Astrocyte (in vitro differentiated cells and primary cell): ENCODE measurements at places on chromosomes 2 and 18. TPM values are rescaled to one million over a fixed set of nuclear protein-coding genes. Genes with fewer than 3 reads are reported as not detected.

DNA sequence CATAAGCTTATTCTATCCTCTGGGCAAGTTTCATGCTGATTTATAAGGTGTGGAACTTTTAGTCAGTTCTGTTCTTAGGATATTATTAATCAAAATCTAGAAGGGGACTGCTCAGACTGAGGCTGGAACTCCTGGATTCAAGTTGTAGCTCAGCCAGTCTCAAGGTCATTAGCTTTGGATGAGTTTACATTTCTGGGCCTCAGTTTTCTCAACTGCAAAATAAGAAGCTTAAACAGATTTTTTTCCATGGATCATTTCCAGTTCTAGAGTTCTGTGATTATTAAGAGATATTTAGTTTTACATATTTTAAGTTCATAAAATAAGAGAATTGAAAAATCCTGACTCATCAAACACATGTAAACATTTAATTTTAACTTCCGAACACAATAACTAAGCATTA is 442.5 kb upstream of the PKDCC start:
- H3K4me1 ChIP-seq = no peaks in the 10 kb centered on the region
- H3K36me3 ChIP-seq = no peaks in the 10 kb centered on the region
- no peak for DNase-seq
- no peak overlapping the region for H3K27ac ChIP-seq
- H3K4me3 ChIP-seq = no peak overlapping the region

Gene FBXO48
- total RNA-seq = 0.54 and 0.55 TPM in 2 replicates

- H3K27ac ChIP-seq = no peak overlapping the region
- no peaks in the 10 kb centered on the region for H3K36me3 ChIP-seq
- no peaks in the 10 kb centered on the region for H3K4me1 ChIP-seq
- H3K27me3 ChIP-seq = no peaks in the 10 kb centered on the region
Observed at GRCh38 chr2:59930430-59930829, 623.0 kb downstream of the BCL11A start.

Gene SLC35F6
- total RNA-seq = 41.9 and 42.5 TPM in 2 replicates

GRCh38 chr2:202627042-202627441 is 7.7 kb upstream of the FAM117B start:
- no peak overlapping the region for H3K27ac ChIP-seq
- no peak overlapping the region for H3K4me3 ChIP-seq
- H3K36me3 ChIP-seq = no peaks in the 10 kb centered on the region
- DNase-seq = no peak
- H3K4me1 ChIP-seq = no peaks in the 10 kb centered on the region

Gene ANO7
- 5.8 and 7.1 TPM in 2 replicates for total RNA-seq

DNA sequence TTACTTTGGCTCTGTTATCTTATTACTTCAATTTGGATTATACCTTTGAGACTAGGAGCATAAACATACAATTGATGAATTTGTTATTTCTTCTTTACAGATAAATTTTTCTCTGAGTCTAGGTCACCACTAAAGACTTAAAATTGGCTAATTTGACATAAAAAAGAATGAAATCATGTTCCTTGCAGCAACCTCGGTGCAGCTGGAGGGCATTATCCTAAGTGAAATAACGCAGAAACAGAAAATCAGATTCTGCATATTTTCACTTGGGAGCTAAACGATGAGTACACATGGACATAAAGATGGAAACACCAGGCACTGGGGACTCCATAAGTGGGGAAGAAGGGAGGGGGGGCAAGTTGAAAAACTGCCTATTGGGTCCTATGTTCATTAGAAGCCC is 172.8 kb upstream of the SESTD1 start:
- H3K4me1 ChIP-seq = no peaks in the 10 kb centered on the region
- H3K27me3 ChIP-seq = no peaks in the 10 kb centered on the region
- DNase-seq = no peak
- no peak overlapping the region for H3K27ac ChIP-seq

Gene COL6A3
- total RNA-seq = 200 and 560 TPM in 2 replicates

Gene AMER3
- 0.07 TPM in 1 of 2 replicates, not detected in the other for total RNA-seq

- H3K4me3 ChIP-seq = no peak overlapping the region
- H3K4me1 ChIP-seq = no peaks in the 10 kb centered on the region
- H3K36me3 ChIP-seq = no peaks in the 10 kb centered on the region
- H3K27me3 ChIP-seq = no peaks in the 10 kb centered on the region
Observed at GRCh38 chr2:197239434-197239833, 71.1 kb downstream of the ANKRD44 start.

DNA sequence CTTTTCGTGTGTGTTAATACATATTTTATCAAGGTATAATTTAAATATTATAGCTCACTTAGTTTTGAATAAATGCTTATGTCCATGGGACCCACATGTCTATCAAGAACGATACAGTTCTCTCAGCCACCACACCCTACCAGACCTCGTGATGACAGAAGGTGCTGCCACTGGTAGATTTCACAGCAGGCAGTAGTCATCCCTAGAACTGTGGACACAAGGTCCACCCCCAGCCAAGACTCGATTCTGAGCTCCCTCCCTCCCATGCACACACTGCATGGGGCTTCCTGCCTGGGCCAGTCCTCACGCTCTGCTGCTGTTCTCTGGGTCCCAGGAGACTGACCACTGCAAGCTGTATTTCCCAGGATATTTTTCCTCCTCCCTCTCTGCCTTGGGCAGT is 26.5 kb upstream of the CREB1 start:
- no peaks in the 10 kb centered on the region for H3K36me3 ChIP-seq
- no peak overlapping the region for H3K4me3 ChIP-seq
- H3K27ac ChIP-seq = peak overlapping the region; percentile 87
- no peaks in the 10 kb centered on the region for H3K27me3 ChIP-seq
- H3K4me1 ChIP-seq = peaks cover 40% of the 10 kb centered on the region

Gene GLB1L
- total RNA-seq = 2.7 and 4.6 TPM in 2 replicates

- peak; percentile 55 for DNase-seq
- peak overlapping the region; percentile 45 for H3K27ac ChIP-seq
- H3K36me3 ChIP-seq = no peaks in the 10 kb centered on the region
- H3K4me3 ChIP-seq = no peak overlapping the region
Observed at GRCh38 chr18:52337276-52337675, 2.7 kb upstream of the DCC start.

DNA sequence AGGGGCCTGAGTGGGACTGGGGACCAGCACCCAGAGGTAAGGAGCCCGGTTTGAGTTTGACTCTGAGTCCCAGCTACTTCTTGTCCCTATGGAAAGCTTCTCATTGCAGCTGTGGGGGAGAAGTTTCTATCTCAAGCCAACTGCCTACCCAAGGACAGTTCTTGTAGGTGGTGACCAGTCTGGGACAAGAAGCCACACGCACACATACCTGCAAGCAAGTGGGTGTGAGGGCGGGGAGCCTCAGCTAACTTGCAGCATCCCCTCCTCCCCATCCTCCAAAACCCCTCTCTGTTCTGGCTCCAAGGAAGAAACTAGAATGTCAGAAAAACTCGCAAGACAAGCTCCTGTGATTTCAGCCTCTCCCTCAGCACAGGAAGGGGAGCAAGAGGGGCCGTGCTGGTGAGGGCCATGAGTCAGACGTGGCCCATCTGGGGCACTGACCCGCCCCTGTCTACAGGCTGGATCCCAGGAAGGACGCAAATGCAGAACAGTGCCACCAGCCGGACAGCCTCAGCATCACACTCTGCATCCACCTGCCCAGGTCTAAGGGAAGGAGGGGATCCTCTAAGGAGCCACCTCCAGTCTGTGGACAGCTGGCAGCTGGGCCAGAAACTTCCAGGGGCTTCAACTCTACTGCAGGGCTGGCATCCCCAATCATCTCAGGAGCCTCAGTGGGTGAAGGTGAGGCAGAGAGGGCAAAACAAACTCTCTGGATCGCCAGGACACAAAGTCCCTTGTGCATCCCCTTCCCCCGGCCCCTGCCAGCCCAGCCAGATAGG is 103.4 kb downstream of the TNS1 start:
- peaks cover 39% of the 10 kb centered on the region for H3K36me3 ChIP-seq

GRCh38 chr2:228913176-228913575 is 357.9 kb downstream of the PID1 start:
- no peaks in the 10 kb centered on the region for H3K27me3 ChIP-seq
- H3K4me1 ChIP-seq = no peaks in the 10 kb centered on the region
- H3K36me3 ChIP-seq = no peaks in the 10 kb centered on the region

- no peak overlapping the region for H3K4me3 ChIP-seq
- no peaks in the 10 kb centered on the region for H3K27me3 ChIP-seq
- no peaks in the 10 kb centered on the region for H3K4me1 ChIP-seq
- no peaks in the 10 kb centered on the region for H3K36me3 ChIP-seq
- no peak overlapping the region for H3K27ac ChIP-seq
Observed at GRCh38 chr2:144026753-144027152, 493.2 kb downstream of the ZEB2 start.

GRCh38 chr2:206442833-206443734 is at the start of gene ADAM23:
Gene ADAM23 (plus strand): TSS chr2:206443532. CDS start chr2:206443867, 335 bp downstream.
- H3K4me1 ChIP-seq = peaks cover 6% of the 10 kb centered on the region
- no peak within 1 kb of the TSS for H3K27ac ChIP-seq
- peak; percentile 32 for DNase-seq
- H3K4me3 ChIP-seq = peak within 1 kb of the TSS; percentile 59
- peaks cover 25% of the 10 kb centered on the region for H3K27me3 ChIP-seq
- H3K36me3 ChIP-seq = no peaks in the 10 kb centered on the region

DNA sequence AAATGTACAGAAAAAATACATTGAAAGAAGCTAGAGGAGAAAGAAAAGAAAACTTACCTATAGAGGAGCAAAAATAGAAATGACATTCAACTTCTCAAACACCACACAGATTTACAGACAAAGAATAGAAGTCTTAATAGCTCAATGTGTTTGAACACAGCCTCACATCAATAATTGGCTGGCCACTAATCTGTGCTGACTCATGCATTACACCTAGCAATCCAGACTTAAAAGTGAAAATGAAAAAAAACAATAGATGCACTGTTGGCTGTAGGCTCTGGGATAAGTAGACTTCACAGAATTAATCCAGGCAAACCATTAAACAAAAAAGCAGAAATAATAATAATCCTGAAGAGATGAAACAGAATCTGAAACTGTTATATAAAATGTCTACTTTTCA is 961.3 kb upstream of the CELF4 start:
- no peaks in the 10 kb centered on the region for H3K27me3 ChIP-seq
- H3K4me3 ChIP-seq = no peak overlapping the region
- no peaks in the 10 kb centered on the region for H3K4me1 ChIP-seq
- H3K27ac ChIP-seq = no peak overlapping the region

Gene REG1B
- total RNA-seq = not detected in 2 replicates

DNA sequence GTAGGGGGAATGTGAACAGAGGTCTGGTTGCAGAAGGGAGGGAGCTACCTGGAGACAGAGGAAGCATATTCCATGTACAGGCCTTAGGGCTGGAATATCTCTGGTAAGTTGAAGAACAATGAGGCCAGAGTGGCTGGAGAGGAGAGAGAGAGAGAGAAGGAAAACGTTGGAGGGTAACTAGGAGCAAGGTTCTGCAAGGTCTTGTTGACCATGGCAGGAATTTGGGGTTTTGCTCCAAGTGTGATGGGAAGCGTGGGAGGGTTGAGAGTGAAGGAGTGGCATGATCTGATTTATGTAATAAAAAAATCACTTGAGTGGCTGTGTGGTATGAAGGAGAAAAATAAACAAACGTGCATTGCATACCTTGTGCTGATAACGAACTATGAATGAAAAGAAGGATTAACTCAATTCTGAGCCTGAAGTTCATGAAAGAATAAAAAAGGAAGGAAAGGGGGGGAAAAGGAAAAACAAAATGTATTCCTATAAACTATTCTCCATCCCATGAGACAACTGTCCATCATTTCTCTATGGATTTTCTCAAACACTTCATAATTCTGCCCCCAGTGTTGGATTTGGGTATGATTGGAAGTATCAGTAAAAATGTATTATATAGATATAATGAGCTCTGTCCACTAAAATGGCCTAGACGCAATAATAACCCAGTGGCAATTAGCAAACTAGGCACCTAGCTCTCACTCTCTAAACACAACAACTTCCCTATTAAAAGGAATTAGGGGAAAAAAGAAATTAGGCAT is 59.7 kb upstream of the PMAIP1 start:
- no peaks in the 10 kb centered on the region for H3K36me3 ChIP-seq
- DNase-seq = peak; percentile 26
- no peaks in the 10 kb centered on the region for H3K4me1 ChIP-seq
- H3K4me3 ChIP-seq = no peak overlapping the region
- no peaks in the 10 kb centered on the region for H3K27me3 ChIP-seq
- H3K27ac ChIP-seq = no peak overlapping the region

- no peaks in the 10 kb centered on the region for H3K4me1 ChIP-seq
- DNase-seq = no peak
- no peaks in the 10 kb centered on the region for H3K27me3 ChIP-seq
Observed at GRCh38 chr2:124289060-124289459, 264.0 kb downstream of the CNTNAP5 start.

DNA sequence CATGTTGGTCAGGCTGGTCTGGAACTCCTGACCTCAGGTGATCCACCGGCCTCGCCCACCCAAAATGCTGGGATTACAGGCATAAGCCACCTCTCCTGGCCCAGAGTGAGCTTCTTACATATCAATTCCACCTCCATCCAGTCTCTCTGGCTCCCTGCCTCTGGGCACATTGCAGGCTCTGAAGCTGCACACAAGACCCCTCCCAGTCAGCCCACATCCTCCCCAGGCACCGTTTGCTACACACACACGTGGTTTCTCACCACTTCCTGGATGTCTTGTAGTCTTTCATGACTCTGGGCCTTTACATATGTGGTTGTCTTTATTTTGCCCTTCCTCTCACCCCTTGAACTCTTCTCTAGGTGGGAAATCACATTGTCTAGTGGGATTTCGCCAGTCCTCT is 64.0 kb upstream of the CABLES1 start:
- H3K4me3 ChIP-seq = no peak overlapping the region
- H3K27me3 ChIP-seq = no peaks in the 10 kb centered on the region
- no peak overlapping the region for H3K27ac ChIP-seq

DNA sequence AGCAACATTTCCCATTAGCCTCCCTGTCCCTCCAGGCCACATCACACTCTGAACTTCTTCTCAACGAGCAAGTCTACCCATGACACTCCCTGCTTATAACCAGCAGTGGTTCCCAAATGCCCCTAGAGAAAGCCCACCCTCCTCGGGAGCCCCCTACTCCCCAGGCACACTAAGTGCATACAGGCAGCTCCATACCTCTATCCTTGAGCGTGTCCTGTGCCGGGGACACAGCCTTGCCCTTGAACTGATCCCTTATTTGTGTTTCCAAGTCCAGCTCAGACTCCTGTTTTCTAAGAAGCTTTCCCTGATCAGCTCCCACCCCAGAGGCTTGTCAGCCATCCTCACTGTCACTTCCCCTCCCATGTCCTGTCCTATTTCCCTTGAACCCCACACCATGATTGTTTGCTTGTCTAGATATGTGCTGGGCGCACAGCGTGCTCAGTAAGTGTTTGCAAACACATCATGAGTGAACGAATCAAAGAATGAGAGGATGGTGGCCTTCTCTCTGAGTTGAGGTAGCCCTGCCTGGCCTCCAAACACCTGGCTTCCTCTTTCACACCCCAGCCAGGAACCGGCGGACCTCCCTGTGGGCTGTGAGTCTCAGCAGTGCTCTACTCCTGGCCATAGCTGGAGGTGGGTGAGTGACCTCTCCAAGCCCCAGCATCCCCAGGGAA is 2.1 kb downstream of the TEX51 start:
- no peaks in the 10 kb centered on the region for H3K36me3 ChIP-seq
- DNase-seq = no peak
- H3K27me3 ChIP-seq = no peaks in the 10 kb centered on the region
- no peak overlapping the region for H3K4me3 ChIP-seq

Gene IMMT
- 99.3 and 99.4 TPM in 2 replicates for total RNA-seq

Gene GALNT5
- 2.2 and 3.1 TPM in 2 replicates for total RNA-seq
